ENCODE measurements at places on chromosomes 4 and X. TPM values are rescaled to one million over a fixed set of nuclear protein-coding genes. Genes with fewer than 3 reads are reported as not detected.

CDKL2 gene
- 0.16 TPM for total RNA-seq

ZMAT1 gene
- 0.04 TPM for total RNA-seq

LRBA gene
- total RNA-seq, result 65.9 TPM

SH3RF1 gene
- 0.16 TPM for total RNA-seq

DDIT4L gene
- not detected for total RNA-seq

MAGEA8 gene
- 2.2 TPM for total RNA-seq

GNRHR gene
- not detected for total RNA-seq

- H3K4me3 ChIP-seq, result no peak overlapping the region
- no peak for DNase-seq
- H3K27me3 ChIP-seq, result no peaks in the 10 kb centered on the region
- no peaks in the 10 kb centered on the region for H3K4me1 ChIP-seq
Measured at GRCh38 chr4:85672116-85672515, 197.2 kb downstream of the ARHGAP24 start.

GRCh38 chrX:68912113-68912512 is 83.3 kb downstream of the EFNB1 start:
- H3K27ac ChIP-seq, result no peak overlapping the region

DNA sequence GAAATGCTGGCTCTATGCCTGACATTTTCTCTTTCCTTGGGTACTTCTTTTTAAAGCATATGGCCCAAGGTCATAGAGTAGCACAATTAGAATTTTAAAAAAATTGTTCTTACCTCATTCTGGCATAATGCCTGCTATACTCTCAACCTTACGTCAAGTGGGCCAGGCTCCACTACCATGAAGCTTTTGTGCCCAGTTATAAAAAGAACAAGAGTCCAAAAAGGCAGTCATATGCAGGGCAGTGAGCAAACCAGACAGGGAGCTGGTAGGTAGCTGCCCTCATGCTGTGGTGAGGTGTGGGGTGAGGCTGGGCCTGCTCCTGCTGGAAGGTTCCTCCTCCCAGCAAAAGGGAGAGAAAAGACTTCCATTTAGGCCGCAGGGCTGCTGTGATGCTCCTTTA is 64.4 kb upstream of the UCP1 start:
- H3K4me3 ChIP-seq, result no peak overlapping the region
- peaks cover 5% of the 10 kb centered on the region for H3K27me3 ChIP-seq
- H3K36me3 ChIP-seq, result no peaks in the 10 kb centered on the region
- no peaks in the 10 kb centered on the region for H3K4me1 ChIP-seq

DNA sequence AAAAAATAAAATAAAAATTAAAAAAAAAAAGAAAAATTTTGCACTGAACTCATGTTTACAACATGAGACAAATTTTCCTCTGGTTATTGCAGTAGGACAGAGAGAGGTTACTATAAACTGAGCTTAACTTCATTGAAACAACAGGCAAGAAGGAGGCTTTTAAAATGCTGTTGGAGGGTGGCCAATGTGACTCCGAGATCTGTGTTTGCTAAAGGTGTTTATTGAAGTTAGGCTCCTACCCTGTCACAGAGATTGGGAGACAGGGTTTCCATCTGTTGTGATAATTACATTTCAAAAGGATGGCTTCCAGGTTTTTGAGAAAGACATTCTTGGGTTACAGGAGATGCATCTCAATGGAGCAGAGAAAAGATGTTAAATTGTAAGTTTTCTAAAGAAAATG is 370.5 kb upstream of the HS3ST1 start:
- no peaks in the 10 kb centered on the region for H3K36me3 ChIP-seq
- DNase-seq, result no peak
- H3K4me1 ChIP-seq, result no peaks in the 10 kb centered on the region

- H3K4me3 ChIP-seq, result no peak overlapping the region
- no peaks in the 10 kb centered on the region for H3K4me1 ChIP-seq
- H3K27ac ChIP-seq, result no peak overlapping the region
- H3K36me3 ChIP-seq, result no peaks in the 10 kb centered on the region
Measured at GRCh38 chrX:135393051-135393450, 28.7 kb upstream of the SMIM10L2A start.

DNA sequence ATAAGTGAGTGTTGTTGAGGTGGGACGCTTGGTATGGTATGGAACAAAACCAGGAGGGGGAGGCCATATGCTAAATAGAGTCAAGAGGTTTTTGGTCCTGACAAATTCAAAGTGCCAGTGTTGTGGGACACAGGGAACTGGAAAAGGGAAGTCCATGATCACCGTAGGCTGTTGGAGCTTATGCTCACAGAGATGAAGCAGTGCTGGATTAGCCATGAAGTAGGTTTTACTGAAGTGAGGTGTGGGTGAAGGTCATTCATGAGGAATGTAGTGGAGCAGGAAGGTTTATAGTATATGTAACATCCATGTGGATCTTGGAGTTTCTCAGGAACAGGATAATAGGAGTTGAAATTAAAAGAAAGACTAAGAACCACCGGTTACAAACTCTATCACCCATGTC is 256.1 kb upstream of the PITX2 start:
- H3K27ac ChIP-seq, result no peak overlapping the region
- H3K36me3 ChIP-seq, result no peaks in the 10 kb centered on the region
- DNase-seq, result no peak
- no peaks in the 10 kb centered on the region for H3K4me1 ChIP-seq
- H3K27me3 ChIP-seq, result no peaks in the 10 kb centered on the region
- no peak overlapping the region for H3K4me3 ChIP-seq

DNA sequence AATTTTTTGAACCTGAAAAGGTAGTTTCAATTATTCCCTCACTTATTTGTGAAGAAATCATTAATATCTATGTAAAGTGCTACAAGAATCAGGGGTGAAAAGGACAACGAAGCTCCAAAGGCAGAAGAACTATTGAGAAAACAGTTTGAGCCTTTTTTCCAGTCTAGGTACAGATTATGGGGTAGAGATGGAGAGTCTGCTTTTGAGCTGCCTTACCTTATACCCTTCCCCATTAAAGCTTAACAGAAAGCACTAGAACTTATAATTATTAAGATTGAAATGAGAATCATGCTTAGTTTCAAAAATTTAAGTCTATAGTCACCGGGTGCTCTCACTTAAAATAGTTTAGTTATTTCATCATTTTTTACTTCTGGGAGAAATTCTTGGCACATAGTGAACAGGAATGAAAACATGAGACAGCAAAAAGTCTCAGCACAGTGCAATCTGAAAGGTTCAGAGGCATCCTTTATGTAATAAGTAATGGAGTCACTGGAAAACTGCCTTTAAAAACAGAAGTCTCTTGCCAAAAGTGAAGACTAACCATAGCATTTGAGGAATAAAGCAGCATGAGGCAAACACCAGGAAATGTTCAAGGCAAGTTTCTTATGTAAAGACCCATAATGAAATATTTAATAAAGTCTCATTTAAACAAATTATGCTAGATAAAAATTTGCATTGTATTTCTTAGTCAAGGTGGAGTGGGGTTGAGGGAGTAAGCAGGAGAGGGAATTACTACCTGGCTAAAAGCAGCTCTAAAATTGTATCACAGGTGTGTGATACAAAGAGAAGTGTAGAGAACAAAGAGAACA is 5.1 kb upstream of the DCLK2 start:
- no peaks in the 10 kb centered on the region for H3K36me3 ChIP-seq
- peaks cover 9% of the 10 kb centered on the region for H3K27me3 ChIP-seq
- H3K4me3 ChIP-seq, result no peak overlapping the region
- no peak for DNase-seq
- H3K27ac ChIP-seq, result no peak overlapping the region

GRCh38 chr4:181656748-181657147 is 586.5 kb upstream of the TENM3 start:
- no peak overlapping the region for H3K4me3 ChIP-seq
- DNase-seq, result no peak
- H3K27me3 ChIP-seq, result no peaks in the 10 kb centered on the region
- H3K36me3 ChIP-seq, result no peaks in the 10 kb centered on the region
- no peak overlapping the region for H3K27ac ChIP-seq

- no peaks in the 10 kb centered on the region for H3K4me1 ChIP-seq
- H3K27ac ChIP-seq, result no peak overlapping the region
- H3K36me3 ChIP-seq, result no peaks in the 10 kb centered on the region
- no peaks in the 10 kb centered on the region for H3K27me3 ChIP-seq
- H3K4me3 ChIP-seq, result no peak overlapping the region
Measured at GRCh38 chr4:142435599-142436235, 410.4 kb downstream of the INPP4B start.

DNA sequence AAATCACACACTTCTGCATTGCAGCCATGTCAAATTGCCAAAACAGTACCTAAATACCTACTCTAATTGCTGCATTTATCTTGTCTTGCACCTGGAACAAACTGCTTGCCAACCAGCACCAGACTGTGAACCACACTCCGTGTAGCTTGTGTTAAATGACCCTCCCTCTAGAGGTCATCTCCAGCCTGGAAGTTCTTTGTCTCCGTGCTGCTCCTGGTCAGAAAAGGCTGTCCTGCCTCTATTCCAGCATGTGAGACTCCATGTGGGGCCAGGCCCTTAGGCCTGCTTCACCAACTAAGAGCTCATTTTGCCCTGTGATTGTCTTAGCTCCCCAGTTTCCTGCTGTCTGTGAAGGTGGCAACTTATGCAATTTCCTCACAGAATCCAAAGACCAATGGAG is 28.3 kb downstream of the CNGA2 start:
- DNase-seq, result no peak
- no peak overlapping the region for H3K4me3 ChIP-seq
- no peak overlapping the region for H3K27ac ChIP-seq
- H3K36me3 ChIP-seq, result no peaks in the 10 kb centered on the region
- H3K27me3 ChIP-seq, result no peaks in the 10 kb centered on the region

GRCh38 chr4:119210775-119211174 is 1.7 kb upstream of the USP53 start:
- no peak overlapping the region for H3K27ac ChIP-seq
- no peaks in the 10 kb centered on the region for H3K27me3 ChIP-seq
- H3K36me3 ChIP-seq, result no peaks in the 10 kb centered on the region
- peaks cover 4% of the 10 kb centered on the region for H3K4me1 ChIP-seq
- DNase-seq, result no peak

- H3K27me3 ChIP-seq, result no peaks in the 10 kb centered on the region
- peaks cover 4% of the 10 kb centered on the region for H3K4me1 ChIP-seq
Measured at GRCh38 chr4:105060628-105061027, 86.0 kb upstream of the TET2 start.

GRCh38 chr4:6049278-6049677 is 31.0 kb upstream of the C4orf50 start:
- H3K36me3 ChIP-seq, result no peaks in the 10 kb centered on the region
- H3K27me3 ChIP-seq, result peaks cover 12% of the 10 kb centered on the region
- H3K27ac ChIP-seq, result no peak overlapping the region

GRCh38 chr4:53100501-53101190 is 238.5 kb downstream of the RASL11B start:
- H3K4me1 ChIP-seq, result no peaks in the 10 kb centered on the region
- no peaks in the 10 kb centered on the region for H3K36me3 ChIP-seq

DNA sequence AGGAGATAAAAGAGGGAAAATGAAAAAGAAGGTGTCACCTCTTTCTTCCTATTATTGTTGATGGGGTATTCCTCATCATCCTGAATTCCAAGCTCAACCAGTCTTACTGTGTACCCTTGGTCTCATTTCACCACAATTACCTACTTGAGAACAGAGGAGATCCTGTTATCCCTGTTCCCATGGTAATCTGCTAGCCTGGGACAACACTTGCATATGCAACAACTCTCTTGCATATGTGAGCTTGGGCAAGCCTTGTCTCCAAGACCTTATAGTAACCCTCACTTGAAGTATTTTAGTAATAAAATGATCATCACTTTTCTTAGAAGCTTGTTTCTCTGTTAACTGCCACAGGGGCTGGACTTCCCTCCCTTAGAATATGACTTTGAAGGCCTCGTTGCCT is 253.7 kb downstream of the NAP1L3 start:
- no peaks in the 10 kb centered on the region for H3K4me1 ChIP-seq
- no peaks in the 10 kb centered on the region for H3K36me3 ChIP-seq
- H3K4me3 ChIP-seq, result no peak overlapping the region
- no peak for DNase-seq

- no peak overlapping the region for H3K27ac ChIP-seq
- DNase-seq, result no peak
- H3K36me3 ChIP-seq, result no peaks in the 10 kb centered on the region
- peaks cover 7% of the 10 kb centered on the region for H3K27me3 ChIP-seq
- H3K4me1 ChIP-seq, result no peaks in the 10 kb centered on the region
- no peak overlapping the region for H3K4me3 ChIP-seq
Measured at GRCh38 chr4:127575888-127576287, 56.9 kb upstream of the INTU start.

DNA sequence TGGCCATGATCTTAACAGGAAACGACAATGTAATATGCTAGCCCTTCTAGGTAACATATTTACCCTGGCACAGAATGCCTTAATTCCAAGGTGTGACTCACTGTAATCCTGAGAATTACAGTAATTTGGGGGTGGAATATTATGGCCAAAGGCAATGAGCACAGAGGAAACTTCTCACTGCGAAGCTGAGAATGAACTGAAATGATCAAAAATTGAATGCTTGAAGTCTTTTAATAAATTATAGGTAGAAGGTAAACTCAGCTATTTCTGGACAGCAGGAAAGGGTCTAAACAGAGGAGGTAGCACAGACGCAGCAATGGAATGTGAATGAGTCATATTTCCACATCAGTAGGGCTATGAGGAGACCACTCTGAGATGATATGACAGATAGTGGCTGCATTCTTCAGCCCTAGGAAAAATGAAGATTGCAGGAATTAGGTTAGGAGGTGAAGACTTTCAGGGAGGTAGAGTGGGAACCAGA is 312.6 kb downstream of the PACRGL start:
- H3K4me1 ChIP-seq, result no peaks in the 10 kb centered on the region
- no peak overlapping the region for H3K27ac ChIP-seq
- no peaks in the 10 kb centered on the region for H3K36me3 ChIP-seq
- DNase-seq, result no peak

GRCh38 chr4:126838941-126839679 is 793.6 kb upstream of the INTU start:
- H3K36me3 ChIP-seq, result peaks cover 9% of the 10 kb centered on the region
- no peak overlapping the region for H3K27ac ChIP-seq
- no peak for DNase-seq
- no peaks in the 10 kb centered on the region for H3K4me1 ChIP-seq
- no peak overlapping the region for H3K4me3 ChIP-seq

GRCh38 chr4:123452616-123453015 is 56.0 kb downstream of the SPRY1 start:
- H3K4me3 ChIP-seq, result no peak overlapping the region
- H3K27ac ChIP-seq, result no peak overlapping the region
- no peaks in the 10 kb centered on the region for H3K27me3 ChIP-seq

DNA sequence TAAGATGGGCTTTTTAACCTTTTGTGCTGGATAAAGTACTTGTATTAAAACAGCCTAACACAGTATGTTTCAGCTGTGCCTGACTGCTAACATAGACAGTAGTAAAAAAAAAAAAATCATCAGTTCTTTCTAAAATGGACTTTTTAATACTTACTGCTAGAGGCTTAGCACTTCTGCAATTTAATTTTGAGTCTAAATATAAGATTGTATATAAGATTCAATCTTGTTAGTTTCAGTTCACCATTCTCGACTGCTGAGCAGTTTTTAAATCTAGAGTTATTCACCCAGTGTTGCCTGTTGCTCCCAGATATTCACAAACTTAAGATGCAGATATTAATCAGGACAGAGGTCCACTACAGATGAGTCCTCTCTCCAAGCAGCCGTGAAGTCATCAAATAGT is 6.8 kb downstream of the PLA2G12A start:
- no peaks in the 10 kb centered on the region for H3K27me3 ChIP-seq
- no peak for DNase-seq
- H3K27ac ChIP-seq, result no peak overlapping the region
- peaks cover 78% of the 10 kb centered on the region for H3K36me3 ChIP-seq

- no peak overlapping the region for H3K4me3 ChIP-seq
- H3K36me3 ChIP-seq, result no peaks in the 10 kb centered on the region
- DNase-seq, result no peak
- peaks cover 40% of the 10 kb centered on the region for H3K27me3 ChIP-seq
Measured at GRCh38 chr4:3816983-3817960, 51.1 kb downstream of the ADRA2C start.

- no peak overlapping the region for H3K4me3 ChIP-seq
- no peaks in the 10 kb centered on the region for H3K4me1 ChIP-seq
- DNase-seq, result no peak
- no peak overlapping the region for H3K27ac ChIP-seq
Measured at GRCh38 chr4:25402521-25402920, 25.5 kb downstream of the ANAPC4 start.
